Stimulated activated CD8-positive, alpha-beta memory T cell treated with anti-CD3 and anti-CD28 coated beads, Interleukin-4, amount 100 ng/mL, for 1 hour (primary cell): ENCODE measurements at places on chromosomes 4 and X.

- DNase-seq: no peak
Observed at GRCh38 chrX:1076871-1077651, 135.4 kb downstream of the CRLF2 start.

DNA sequence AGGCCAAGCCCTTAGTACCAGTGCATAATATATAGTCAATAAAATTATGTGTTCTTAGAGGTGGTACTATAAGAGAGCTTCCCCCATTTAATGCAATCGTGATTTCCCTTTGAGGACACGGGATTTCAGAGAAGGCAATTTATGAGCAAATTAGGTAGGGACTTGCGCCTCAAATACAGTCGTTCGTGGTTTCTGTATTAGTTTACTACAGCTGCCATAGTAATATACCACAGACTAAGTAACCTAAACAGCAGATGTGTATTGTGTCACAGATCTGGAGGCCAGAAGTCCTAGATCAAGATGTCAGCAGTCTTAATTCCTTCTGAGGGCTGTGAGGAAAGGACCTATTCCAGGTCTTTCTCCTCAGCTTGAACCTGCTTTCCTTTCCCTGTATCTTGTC, 1.5 kb upstream of the PUDP start:
- DNase-seq: no peak

DNA sequence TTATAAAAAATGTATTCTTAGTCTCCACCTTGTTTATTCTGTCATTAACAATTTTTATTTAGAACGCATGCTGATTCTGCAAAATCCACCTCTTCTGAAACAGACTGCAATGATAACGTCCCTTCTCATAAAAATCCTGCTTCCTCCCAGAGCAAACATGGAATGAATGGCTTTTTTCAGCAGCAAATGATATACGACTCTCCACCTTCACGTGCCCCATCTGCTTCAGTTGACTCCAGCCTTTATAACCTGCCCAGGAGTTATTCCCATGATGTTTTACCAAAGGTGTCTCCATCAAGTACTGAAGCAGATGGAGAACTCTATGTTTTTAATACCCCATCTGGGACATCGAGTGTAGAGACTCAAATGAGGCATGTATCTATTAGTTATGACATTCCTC, 75.6 kb upstream of the SMARCA5 start:
- no peak for DNase-seq

DNA sequence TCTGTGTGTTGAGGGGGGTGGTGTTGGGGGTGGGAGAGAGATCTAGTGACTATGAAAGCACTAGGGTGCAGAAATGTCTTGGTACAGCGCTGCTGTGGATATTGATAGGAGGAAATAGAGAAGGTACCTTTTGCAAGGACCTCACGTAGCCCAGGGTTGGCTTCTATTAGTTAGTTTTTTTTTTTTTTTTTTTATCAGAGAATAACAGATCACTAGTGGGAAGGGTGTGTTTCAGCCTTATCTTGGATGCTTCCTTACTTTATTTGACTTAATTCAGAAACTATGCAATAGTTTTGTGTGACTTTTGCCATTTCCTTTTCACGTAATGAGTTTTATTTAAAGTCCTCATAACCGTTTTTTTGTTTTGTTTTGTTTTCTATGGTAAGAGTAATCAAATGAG, 16.4 kb upstream of the PGRMC2 start:
- DNase-seq: no peak

GRCh38 chr4:175531405-175532091, 280.5 kb downstream of the GPM6A start:
- no peak for DNase-seq

DNA sequence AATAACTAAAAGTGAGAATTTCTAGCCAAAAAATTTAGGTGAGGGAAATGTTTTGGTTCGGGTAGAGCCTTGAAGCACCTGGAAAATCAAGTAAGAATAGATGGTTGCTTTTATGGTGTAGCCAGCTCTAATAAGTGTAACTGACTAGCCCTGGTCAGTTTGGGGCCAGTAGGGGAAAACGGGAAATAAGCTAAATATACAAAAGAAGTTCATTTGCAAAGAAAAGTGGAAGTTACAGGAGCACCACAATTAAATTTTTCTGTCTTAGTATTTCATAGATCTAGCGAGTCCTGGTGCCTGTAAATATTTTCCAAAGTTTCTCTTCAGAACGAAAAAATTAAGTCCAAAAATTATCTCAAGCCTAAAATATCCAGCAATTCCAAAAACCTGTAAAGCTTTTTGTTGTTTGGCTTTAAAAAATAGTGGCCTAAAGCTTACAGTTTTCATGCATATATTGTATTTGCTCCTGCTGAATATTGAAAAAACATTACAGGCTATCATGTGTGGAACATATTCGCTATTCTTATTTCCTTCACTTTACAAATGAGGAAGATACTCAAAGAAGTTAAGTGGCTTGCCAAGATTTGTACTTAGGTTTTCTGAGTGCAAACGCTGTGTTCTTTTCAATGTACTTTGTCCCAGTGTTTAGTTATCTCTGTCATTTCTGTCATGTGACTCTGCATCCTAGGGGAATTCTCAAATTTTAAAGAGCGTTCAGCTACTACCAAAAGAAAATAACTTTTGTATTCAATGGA, 7.3 kb upstream of the PTPN13 start:
- DNase-seq: no peak

DNA sequence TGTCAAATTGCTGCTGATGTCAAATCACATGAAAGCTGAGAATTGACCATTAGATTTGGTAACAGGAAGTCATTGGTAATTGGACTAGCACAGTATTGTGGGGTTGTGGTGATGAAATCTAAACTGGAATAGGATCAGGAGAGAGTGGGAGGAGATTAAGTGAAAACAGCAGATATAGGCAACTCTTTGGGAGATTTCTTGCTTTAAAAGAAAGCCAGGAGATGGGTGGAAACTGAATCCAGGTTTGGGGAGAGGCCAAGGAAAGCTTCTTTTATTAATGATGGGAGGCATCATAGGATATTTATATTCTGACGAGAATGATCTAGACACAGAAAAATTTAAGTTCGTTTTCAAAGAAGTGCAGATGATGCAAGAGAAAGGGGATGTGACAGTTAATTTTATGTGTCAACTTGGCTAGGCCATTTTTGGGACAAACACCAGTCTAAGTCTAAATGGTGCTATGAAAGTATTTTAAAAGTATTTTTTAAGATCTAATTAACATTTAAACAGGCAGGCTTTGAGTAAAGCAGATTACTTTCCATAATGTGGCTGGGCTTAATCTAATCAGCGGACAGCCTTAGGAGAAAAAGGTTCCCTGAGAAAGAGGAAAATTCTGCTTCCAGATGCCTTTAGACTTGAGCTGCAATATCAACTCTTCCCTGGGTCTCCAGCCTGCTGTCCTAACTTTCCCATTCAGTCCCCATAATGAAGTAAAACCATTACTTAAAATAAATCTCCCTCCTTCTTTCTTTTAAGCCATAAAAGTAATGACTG, 24.7 kb downstream of the SEC24D start:
- DNase-seq: no peak

- no peak for DNase-seq
Observed at GRCh38 chrX:133415276-133416105, at the start of gene GPC4. GPC4 (minus strand) TSS chrX:133415489; CDS start chrX:133414965, 524 bp downstream.

GRCh38 chrX:54825716-54826438, 18.3 kb downstream of the MAGED2 start:
- no peak for DNase-seq

DNA sequence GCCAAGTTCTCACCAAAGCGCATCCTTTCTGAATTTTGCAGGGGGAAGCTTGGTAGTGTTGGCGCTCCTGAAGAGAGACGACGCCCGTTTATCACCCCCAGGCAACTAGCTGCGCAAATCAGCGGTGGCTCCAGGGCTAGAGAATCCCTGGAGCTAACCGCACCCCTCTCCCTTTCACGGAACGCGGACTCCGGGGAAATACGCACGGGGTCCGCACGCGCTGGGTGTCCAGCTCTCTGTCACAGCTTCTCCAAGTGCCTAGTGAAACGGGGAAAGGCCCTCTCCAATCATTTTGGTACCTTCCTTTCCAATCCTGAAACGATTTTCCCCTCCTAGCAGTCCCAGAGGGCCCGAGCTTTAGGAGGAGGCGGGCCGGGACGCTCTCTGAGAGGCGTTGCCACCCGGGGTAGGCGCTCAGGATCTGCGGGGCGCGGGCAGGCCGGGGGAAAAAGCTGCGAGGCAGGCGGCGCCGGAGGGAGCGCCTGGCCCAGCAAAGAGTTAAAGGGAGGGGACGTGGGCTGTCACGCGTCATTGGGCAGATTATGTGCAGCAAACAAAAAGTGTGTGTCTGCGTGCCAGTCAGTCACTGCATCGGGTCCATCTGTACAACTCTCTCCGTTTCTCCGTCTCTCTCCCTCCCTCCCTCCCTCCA, at the start of gene PRDM8:
Gene PRDM8, plus strand, starts transcription at position 582 of the 652 bp plus-strand sequence. CDS start 2,578 bp downstream, outside the sequence.
- DNase-seq: no peak

DNA sequence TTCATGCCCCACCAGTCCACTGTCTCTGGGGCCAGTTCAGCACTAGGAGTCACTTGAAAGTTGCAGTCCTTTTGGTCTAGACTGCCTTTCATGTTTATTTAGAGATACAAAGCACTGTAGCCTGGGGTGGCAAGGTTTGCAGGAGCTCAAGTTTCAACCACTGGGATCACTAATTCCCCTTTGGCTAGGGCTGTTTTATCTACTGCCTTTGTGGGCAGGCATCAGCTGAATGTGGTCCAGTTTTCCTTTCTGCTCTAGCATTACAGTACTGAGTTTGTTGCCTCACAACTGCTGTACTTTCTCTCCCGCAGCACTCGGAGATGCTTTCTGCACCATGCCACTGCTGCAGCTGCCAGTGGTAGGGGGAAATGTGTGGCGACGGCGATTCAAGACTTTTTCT, 222.3 kb upstream of the HDX start:
- no peak for DNase-seq

DNA sequence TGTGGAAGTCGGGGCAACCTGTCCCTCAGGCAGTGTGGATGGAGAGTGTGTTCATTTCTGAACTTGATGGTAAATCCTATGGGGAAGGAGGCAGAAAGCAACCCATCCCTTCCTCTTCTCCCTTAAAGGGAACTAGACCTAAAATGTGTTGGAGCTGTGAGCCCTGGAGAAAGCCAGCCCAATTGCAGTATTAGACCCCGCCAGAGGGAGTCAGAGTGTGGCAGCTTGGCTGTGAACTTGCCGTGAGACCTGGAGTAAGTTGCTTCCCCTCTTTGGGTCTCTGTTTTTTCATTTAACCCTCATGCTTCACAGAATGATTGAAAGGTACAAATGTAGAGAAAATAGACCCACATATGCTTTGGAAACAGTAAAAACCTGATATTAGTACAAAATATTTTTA, 108.7 kb upstream of the PAK3 start:
- DNase-seq: no peak

- DNase-seq: no peak
Observed at GRCh38 chr4:26323821-26324220, 3.0 kb downstream of the RBPJ start.

GRCh38 chrX:13051529-13052172, 7.2 kb upstream of the FAM9C start:
- no peak for DNase-seq

- no peak for DNase-seq
Observed at GRCh38 chrX:74931214-74931613, 6.0 kb upstream of the NEXMIF start.
